Activated naive CD8-positive, alpha-beta T cell treated with anti-CD3 and anti-CD28 coated beads for 36 hours (primary cell): ENCODE measurements at places on chromosomes 7 and 10.

- no peak for DNase-seq
Observed at GRCh38 chr10:45180946-45181875, 134.2 kb downstream of the OR13A1 start.

DNA sequence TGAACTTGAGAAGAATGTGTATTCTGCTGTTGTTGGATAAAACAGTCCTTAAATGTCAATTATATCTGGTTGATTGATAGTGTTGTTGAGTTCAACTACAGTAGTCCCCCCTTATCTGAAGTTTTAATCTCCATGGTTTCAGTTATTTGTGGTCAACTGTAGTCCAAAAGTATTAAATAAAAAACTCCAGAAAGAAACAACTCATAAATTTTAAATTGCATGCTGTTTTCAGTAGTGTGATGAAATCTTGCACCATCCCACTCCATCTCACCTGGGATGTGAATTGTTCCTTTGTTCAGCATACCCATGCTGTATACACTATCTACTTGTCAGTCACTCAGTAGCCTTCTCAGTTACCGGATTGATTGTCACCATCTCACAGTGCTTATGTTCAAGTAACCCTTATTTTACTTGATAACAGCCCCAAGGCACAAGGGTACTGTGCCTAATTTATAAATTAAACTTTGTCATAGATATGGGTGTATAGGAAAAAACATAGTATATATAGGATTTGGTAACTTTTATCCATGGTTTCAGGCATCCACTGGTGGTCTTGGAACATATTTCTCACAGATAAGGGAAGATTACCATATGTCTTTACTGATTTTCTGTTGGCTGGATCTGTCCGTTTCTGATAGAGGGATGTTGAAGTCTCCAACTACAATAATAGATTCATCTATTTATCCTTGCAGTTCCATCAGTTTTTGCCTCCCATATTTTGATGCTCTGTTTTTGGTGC, 57.1 kb downstream of the AOAH start:
- DNase-seq: no peak

DNA sequence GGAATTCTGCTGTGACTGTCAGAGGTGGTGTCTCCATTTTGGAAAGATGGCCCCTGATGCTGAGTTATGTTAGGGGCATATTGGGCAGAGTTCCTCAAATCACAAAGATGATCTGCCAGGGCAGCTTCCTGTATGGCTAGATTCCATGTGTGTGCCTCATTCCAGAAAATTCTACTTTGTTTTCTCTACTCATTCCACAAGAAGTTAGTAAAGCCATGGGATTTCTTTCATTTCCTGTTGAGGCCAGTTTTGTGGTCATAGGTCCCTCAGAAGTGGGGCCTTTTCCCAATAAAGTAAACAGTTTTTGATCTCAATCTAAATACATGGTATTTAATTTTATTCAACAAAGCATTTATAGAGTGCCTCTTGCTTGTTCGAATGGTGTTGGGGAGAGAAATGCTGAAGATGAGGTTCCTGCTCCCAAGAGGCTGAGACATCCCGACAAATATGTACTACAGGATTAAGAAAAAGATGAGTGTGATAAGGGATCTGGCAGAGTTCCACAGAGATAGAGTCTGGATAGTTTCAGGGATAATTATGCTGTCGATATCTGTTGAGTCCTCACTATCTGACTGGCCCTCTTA, 33.0 kb downstream of the MINDY4 start:
- no peak for DNase-seq

GRCh38 chr7:2380461-2380860, 22.9 kb upstream of the CHST12 start:
- DNase-seq: no peak

- no peak for DNase-seq
Observed at GRCh38 chr7:30841801-30842541, 69.7 kb upstream of the AQP1 start.

DNA sequence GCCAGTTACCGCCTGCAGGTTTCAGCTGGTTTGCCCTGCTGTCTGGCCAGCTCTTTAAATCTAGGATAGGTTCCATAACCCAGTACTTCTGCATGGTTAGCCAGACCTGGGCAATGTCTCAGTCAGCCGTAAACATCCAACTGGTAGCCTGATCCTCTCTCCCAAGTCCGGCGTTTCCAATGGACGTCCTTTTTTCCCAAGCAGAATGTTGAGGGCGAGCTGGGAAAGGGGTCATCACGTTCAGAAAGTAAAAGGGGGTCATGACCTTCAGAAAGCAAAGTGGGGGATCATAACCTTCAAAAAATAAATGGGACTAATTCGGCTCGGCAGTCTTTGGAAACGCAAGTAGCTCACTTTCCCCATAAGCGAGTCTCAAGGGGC, 430 bp downstream of the PON3 start:
- DNase-seq: no peak

DNA sequence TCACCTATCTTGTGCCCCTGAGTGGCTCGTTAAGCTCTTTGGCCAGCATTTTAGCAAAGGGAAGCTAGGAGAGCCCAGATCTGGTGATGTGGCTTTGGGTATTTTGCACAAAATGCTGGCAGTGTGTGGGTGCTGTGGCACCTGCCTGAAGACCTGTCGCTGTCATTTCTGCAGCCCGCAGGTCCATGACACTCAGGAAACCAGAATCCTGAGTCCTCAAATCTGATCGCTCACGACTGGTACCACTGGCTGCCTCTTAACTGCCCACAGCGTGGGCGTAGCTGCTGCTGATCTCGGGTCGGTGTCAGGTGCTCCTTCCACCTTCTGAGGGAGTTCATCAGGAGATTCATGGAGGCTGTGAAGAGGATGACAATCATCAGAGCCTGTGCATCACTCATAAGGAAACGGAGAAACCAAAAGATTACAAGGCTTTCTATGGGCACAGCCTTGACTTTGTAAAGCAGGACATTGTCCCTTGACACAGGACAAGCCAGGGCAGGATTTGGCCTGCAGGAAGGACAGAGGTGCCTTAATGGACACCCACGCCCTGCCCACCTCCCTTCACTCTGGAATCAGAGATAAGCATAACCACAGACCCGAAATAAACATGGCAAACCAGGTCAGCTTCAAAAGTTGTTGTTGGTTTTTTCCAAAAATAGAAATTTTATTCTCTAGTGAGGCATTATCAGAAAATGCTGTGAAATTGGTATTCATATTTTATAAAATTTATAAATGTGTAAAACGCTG, 71.0 kb upstream of the STK17A start:
- DNase-seq: no peak

GRCh38 chr10:7872041-7872442, 53.7 kb downstream of the TAF3 start:
- no peak for DNase-seq

GRCh38 chr7:45219130-45219529, 61.5 kb downstream of the RAMP3 start:
- DNase-seq: no peak
